ENCODE measurements at places on chromosomes 11 and 22.

DNA sequence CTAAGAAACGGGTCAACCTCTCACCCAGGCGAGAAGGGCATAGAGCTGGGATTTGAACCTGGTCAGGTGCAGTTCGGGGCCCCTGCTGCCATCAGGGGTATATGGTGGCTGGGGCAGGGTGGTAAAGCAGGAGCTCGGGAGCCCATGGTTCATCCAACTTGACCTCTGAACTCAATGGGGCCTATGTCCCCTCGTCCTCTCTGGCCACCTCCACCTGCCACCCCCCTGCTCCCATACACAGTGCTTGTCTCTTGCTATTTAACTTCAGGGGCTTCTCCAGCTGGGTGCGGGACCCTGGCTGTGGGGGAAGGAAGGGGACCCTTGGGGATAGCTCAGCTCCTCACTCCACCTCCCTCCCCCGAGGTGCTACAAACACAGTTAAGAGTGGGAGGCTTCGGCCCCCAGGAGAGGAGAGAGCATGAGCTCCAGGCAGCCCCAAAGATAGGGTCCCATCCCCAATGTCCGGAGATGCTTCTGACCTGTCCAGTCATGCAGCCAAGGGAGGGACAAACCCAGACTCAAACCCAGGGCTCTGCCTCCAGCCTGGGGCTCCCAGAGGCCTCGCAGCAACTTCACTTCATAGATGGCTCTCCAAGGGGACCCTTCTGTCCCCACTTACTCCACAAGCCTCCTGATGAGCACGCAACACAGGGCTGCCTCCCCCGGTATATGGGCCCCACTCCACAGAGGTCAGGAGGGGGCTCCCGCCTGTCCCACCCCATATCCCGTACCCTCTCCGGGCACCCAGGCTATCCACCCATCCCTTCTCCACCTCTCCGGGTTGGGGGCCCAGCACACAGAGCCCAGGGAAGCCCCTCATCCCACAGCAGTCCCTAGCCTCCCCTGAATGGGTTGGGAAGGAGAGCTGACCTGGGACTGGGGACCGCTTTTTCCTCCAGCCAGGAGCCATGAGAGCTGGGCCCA is 712 bp downstream of the IL2RB start:
- DNase-seq: no peak

DNA sequence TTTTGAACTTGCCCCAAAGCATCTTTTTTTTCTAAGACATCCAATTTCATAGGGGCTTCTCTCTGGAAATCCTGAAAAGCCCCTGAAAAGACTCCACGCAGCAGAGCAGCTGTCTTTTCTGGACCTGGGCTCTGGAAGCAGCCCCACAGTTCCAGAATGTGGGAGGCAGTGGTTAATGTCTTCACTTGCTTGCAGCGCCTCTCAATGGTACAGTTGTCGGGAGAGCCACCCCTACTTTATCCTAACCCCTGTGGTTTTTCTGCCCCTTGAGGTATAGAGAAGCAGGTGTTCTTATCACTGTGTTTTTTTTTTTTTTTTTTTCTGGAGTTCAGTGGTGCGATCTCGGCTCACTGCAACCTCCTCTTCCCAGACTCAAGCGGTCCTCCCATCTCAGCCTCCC is 83.4 kb upstream of the SORL1-AS1 start:
- no peak for DNase-seq

DNA sequence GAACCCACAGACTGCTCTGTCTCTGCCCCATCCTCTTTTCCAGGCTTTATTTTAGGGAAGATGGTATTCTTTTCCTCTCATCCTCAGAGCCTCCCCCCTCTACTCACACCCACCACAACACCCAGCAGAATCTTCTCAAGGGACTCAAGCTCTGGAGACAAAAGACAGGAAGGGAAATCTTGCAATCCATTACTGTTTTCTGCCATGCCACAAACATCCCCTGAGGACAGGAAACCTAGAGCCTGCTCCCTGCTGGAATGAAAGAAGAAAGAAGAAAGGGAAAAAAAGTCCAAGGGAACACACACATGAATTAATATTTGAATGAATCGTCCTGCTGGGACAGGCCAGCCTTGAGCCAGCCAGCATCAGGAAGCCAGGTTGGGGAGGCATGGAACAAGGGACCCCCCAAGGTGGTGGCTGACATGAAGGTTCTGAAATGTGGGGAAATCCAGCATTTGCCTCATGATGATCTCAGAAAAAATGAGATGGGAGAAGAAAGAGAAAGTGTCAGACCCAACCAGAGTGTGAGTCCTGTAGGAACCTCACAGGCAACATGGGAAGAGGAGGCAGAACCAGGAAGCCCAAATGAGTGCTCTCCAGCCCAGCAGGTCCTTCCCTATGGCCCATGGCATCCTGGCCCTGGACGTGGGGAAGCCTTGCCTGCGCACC is 34.0 kb downstream of the SLCO2B1 start:
- DNase-seq: no peak

DNA sequence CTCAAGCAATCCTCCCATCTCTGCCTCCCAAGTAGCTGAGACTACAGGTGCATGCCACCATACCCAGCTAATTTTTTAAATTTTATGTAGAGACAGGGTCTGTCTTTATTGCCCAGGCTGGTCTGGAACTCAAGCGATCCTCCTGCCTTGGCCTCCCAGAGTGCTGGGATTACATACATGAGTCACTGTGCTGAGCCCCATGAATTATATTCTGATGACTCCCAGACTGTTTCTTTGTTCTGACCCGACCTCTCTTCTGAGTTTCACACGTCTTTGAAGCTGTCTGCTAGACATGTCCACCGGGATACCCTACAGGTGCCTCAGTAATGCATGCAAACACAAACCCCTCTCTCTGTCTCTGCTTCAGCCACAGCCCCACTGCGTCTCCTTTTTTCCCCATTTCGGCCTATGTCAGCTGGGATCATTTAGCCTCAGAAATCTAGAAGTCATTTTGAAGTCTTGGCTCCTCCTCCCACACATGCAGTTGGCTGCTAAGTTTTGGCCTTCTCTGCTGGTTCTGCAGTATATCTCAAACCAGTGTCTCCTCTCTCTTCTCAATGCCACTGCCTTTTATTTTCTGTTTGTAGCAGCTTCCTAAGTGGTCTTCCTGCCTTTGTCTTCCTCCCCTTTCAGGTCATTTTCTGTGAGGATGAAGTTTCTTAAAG is 4.8 kb downstream of the VPS26B start:
- DNase-seq: no peak

- DNase-seq: no peak
Measured at GRCh38 chr11:36699271-36699670, 101.2 kb upstream of the RAG2 start.

Data from CD4-positive, alpha-beta T cell treated with Interferon alpha-2 for 1 hour (primary cell).